Neural progenitor cell (in vitro differentiated cells): ENCODE measurements at places on chromosomes 6 and 20. TPM values are rescaled to one million over a fixed set of nuclear protein-coding genes. Genes with fewer than 3 reads are reported as not detected.

- no peak overlapping the region for H3K4me3 ChIP-seq
- no peaks in the 10 kb centered on the region for H3K27me3 ChIP-seq
- no peak overlapping the region for H3K27ac ChIP-seq
- H3K4me1 ChIP-seq, result peaks cover 4% of the 10 kb centered on the region
These were observed 219.8 kb downstream of the TMEM200A start for GRCh38 chr6:130585587-130585986.

DNA sequence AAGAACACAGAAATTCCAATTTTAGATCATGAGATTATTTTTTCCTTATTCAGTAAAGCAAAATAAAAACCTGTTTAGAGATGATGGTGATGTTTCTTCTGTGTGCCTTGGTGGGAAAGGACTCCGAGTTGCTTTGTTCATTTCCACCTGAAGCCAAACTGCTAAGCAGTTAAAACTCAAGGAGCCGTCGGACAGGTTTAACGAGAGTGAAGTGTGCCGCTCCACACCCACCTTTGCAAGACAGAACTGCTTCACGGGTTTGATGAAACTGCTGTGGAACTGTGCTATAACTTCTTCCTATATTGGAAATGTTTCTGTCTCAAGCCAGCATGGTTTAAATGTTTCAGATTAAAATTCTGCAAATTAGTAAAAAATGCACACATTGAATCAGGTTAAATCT lies 9.2 kb upstream of the DSP start:
- no peak for DNase-seq
- H3K4me3 ChIP-seq, result no peak overlapping the region
- no peaks in the 10 kb centered on the region for H3K36me3 ChIP-seq

GRCh38 chr6:36976007-36976264 lies 10.1 kb downstream of the MTCH1 start:
- H3K27me3 ChIP-seq, result no peaks in the 10 kb centered on the region
- peaks cover 2% of the 10 kb centered on the region for H3K4me1 ChIP-seq
- no peaks in the 10 kb centered on the region for H3K36me3 ChIP-seq
- no peak for DNase-seq

The BPIFA1 gene
- total RNA-seq, result not detected in 2 replicates

DNA sequence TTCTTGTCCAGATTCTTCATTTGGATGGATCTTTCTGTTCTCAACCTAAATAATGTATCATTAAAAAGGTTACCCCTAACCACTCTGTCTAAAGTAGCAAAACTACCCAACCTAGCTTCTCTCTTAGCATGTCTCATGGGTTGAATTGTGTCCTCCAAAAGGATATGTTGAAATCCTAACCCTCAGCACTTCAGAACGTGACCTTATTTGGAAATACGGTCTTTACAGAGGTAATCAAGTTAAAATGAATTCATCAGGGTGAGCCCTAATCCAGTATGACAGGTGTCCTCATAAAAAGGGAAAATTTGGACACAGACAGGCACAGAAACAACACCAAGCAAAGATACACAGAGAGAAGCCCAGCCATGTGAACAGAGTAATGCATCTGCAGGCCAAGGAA lies 6.1 kb upstream of the FRK start:
- no peak for DNase-seq
- no peak overlapping the region for H3K4me3 ChIP-seq
- H3K27me3 ChIP-seq, result no peaks in the 10 kb centered on the region
- H3K36me3 ChIP-seq, result no peaks in the 10 kb centered on the region

DNA sequence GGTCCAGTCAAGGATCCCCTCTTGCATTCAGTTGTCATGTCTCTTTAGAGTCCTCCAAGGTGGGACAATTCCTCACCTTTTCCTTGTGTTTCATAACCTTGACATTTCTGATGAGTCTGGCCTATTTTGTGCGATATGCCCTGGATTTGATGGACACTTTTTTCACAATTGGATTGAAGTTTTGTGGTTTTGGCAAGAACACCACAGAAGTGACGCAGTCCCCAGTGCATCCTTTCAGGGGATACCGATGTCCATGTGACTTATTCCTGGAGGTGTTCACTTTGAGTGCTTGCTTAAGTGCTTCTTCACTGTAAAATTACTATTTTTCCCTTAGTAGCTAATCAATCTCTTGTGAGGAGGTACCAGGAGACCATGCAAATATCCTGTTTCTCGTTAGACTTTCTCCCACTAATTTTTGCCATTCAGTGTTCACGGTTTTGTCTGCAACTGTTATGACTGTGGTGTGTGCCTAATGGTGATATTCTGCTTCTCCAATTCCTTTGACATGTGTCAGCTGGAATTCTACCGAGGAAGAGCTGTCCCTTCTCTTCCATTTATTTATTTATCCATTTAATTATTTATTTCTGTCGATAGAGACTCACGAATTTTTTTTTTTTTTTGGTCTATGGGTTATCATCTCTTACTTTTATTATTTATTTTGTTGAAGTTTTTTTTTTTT lies 30.8 kb downstream of the BPIFB4 start:
- H3K27me3 ChIP-seq, result no peaks in the 10 kb centered on the region
- no peak overlapping the region for H3K4me3 ChIP-seq
- no peak for DNase-seq
- no peaks in the 10 kb centered on the region for H3K36me3 ChIP-seq
- H3K27ac ChIP-seq, result no peak overlapping the region
- no peaks in the 10 kb centered on the region for H3K4me1 ChIP-seq

DNA sequence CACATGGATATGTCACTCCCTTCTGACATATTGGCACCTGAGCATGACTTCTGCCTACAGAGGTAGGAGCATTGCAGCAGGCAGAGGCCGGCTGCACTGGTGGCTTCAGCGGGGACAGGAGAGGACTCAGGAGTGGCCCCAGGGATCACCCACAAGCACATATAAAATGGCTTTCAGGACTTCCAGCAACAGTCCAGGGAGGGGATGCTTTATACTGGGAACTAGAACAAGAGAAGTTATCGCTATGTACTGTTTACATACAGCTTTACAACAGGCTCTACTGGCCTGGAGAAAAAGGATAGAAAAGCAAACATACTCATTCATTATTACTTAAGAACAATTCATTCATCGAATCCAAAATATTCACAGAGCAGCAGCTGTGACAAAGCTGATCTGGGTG lies 337.8 kb downstream of the THBS2 start:
- no peak for DNase-seq
- H3K36me3 ChIP-seq, result no peaks in the 10 kb centered on the region
- H3K4me3 ChIP-seq, result no peak overlapping the region
- no peaks in the 10 kb centered on the region for H3K4me1 ChIP-seq
- H3K27me3 ChIP-seq, result no peaks in the 10 kb centered on the region
